ENCODE measurements at places on chromosomes 12 and 14.

GRCh38 chr14:99604766-99605298 is 825 bp upstream of the CCDC85C start:
- peak; percentile 51 for DNase-seq

- peak; percentile 2 for DNase-seq
Observed at GRCh38 chr14:105891631-105892452, 365.5 kb downstream of the TMEM121 start.

GRCh38 chr14:72182708-72183432 is 250.6 kb downstream of the RGS6 start:
- DNase-seq, result no peak

GRCh38 chr14:97649752-97650151 is 852.6 kb downstream of the VRK1 start:
- DNase-seq, result no peak

GRCh38 chr12:99772274-99772673 is 124.7 kb downstream of the GARIN6 start:
- no peak for DNase-seq

- no peak for DNase-seq
Observed at GRCh38 chr12:110547090-110547489, 36.0 kb downstream of the PPTC7 start.

GRCh38 chr14:101109981-101110728 is 206.6 kb upstream of the RTL1 start:
- DNase-seq, result no peak

- DNase-seq, result no peak
Observed at GRCh38 chr12:5557906-5558305, 126.0 kb downstream of the NTF3 start.

GRCh38 chr12:22657538-22657937 is 32.6 kb downstream of the ETNK1 start:
- no peak for DNase-seq

GRCh38 chr14:71138448-71139293 is 231.4 kb downstream of the PCNX1 start:
- DNase-seq, result peak; percentile 51

DNA sequence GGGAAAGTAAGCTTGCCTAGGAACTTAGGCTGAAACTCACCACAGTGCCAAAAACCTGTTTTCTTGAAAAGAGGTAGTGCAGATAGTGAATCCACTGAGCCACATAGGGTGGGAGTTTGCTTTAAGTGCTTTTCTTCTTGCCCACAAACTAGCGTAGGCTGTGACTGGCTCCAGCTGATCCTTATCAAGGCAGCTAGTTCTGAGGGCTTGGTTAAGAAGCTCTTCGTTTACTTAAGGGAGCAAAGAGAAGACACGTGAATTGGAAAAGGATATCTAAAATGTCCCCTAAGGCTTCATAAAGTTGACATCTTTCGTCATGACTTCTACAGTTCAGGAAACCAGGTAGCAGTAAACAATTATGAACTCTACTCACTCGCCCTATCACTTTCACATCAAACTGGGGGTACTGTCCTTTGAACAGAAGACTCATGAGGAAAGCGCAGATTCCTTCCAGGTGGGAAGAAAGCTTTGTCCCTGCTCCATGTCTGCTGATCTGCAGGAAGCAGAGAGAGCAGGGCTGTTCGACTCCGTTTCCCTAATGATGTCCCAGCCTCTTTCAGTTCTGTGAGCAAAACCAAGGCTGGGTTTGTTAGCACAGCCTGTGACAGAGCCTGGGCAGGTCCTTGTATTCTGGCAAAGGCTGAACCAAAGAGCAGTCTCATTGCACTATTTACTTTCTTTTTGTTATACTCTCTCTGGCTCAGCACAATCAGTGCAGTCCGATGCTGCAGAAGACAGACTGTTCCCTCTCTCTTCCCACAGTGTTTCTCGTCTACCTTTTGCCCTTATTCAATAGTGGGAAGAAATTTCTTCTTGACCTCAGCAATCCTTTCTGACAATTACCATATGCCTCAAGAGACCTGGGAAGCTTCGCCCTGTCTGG is 93.5 kb upstream of the ETV6 start:
- no peak for DNase-seq

DNA sequence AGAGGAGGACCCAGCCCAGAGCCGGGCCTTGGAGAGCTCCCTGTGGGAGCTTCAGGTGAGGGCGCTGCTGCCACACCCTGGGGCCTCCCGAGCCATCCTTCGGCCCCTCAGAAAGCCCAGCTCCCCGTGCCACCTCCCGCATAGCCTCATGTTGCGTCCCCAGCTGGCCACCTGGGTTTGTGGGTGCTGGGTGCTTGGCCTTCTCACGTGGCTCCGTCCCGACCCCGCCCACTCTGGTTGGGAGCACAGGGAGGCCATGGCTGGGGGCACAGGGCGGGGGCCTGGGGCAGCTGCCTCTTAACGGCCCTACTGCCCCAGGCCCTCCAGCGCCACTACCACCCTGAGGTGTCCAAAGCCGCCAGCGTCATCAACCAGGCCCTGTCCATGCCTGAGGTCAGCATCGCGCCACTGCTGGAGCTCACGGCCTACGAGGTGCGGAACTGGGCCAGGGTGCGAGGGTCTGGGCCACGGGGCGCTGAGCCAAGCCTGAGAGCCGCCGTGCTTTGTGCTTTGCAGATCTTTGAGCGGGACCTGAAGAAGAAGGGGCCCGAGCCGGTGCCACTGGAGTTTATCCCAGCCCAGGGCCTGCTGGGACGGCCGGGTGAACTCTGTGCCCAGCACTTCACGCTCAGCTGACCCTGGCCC is 7.6 kb downstream of the NOC4L start:
- DNase-seq, result no peak

GRCh38 chr12:107145397-107145796 is 52.0 kb upstream of the CRY1 start:
- DNase-seq, result no peak

DNA sequence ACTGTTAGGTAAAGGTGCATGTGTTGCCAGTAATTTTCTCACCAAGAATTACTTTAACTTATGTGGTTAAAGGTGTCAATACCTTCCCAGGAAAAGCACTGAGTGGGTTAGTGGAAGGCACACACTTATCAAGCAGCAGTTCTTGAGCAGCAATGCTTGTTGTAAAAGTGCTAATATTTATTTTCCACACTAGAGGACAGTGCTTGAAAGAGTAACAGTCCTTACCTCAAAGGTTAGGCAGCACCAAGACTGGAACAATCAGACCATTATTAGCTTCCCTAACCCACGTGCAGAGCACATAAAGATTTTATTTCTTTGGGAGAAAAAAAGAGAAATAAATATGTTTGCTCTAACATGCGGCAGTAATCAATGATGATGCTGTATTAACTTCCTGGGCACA is 48.8 kb upstream of the KRR1 start:
- no peak for DNase-seq

GRCh38 chr12:100801320-100801719 is 6.7 kb downstream of the ANO4 start:
- no peak for DNase-seq

GRCh38 chr14:61559641-61560201 is 135.6 kb upstream of the HIF1A start:
- no peak for DNase-seq

DNA sequence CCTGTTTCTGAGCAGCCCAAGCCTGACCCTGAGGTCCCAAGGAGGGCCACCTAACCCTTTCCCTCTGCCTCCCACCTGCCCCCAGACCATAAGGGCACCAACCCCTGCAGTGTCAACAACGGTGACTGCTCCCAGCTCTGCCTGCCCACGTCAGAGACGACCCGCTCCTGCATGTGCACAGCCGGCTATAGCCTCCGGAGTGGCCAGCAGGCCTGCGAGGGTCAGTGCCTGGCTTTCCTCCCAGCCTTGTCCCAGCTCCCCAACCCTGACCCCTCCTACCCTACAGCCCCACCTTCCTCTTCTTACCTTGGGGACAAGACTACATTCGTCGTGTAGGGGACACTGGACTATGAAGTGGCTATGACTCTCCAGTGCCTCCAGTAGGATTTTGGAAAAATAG is 33.7 kb upstream of the LRP1-AS start:
- no peak for DNase-seq

- DNase-seq, result no peak
Observed at GRCh38 chr12:116150452-116150851, 127.0 kb downstream of the MED13L start.

GRCh38 chr14:61211476-61212255 is 69.5 kb downstream of the TMEM30B start:
- DNase-seq, result no peak

DNA sequence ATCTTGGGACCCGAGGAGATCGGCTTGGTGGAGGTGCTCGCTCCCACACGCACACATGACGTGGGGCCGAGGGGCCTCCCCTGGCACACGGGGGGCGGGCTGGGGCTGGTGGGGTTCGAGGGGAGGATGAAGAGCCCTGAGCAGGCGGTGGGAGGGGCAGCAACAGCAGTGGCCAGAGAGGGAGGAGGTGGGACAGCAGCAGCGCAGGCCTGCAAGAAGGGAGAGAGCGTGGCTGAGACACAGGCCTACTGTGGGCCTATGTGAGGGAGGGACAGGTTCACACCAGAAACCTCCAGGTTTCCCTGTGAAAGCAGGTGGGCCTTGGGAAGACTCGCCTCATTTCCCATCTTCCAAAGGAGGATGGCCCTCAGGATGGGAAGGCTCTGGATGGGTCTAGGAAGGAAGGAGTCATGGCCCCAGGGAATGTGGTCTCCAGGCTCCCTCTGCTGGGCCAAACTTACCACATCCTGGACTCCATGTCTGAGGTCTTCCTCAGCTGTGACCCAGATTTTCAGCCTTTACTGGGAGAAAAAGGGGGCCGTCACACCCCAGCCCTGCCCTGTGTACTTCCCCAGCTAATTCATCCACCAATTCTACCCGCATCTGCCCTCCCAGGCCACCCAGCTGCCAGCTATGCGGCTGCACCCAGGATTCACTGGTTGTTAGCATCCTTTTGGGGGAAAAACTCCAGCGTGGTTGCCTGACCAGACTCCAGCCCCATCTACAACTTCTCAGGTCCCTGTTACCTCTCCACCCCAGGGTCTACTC is 2.8 kb downstream of the PIANP start:
- DNase-seq, result peak; percentile 44

GRCh38 chr14:22974530-22975313 is 7.6 kb downstream of the AJUBA start:
- DNase-seq, result peak; percentile 18

- no peak for DNase-seq
Observed at GRCh38 chr12:125229878-125230530, 164.8 kb downstream of the AACS start.

GRCh38 chr12:132355742-132356681 is 26.6 kb upstream of the GALNT9 start:
- no peak for DNase-seq

GRCh38 chr12:25925064-25925463 is 33.4 kb upstream of the RASSF8 start:
- no peak for DNase-seq

GRCh38 chr12:106308121-106308520 is 5.6 kb downstream of the TCP11L2 start:
- no peak for DNase-seq

- no peak for DNase-seq
Observed at GRCh38 chr12:58530742-58531062, 389.6 kb downstream of the LRIG3 start.
